ENCODE measurements at places on chromosomes 3 and 15.
A peak's percentile ranks its signal among the peaks of the same experiment; 100 is the strongest.

DNA sequence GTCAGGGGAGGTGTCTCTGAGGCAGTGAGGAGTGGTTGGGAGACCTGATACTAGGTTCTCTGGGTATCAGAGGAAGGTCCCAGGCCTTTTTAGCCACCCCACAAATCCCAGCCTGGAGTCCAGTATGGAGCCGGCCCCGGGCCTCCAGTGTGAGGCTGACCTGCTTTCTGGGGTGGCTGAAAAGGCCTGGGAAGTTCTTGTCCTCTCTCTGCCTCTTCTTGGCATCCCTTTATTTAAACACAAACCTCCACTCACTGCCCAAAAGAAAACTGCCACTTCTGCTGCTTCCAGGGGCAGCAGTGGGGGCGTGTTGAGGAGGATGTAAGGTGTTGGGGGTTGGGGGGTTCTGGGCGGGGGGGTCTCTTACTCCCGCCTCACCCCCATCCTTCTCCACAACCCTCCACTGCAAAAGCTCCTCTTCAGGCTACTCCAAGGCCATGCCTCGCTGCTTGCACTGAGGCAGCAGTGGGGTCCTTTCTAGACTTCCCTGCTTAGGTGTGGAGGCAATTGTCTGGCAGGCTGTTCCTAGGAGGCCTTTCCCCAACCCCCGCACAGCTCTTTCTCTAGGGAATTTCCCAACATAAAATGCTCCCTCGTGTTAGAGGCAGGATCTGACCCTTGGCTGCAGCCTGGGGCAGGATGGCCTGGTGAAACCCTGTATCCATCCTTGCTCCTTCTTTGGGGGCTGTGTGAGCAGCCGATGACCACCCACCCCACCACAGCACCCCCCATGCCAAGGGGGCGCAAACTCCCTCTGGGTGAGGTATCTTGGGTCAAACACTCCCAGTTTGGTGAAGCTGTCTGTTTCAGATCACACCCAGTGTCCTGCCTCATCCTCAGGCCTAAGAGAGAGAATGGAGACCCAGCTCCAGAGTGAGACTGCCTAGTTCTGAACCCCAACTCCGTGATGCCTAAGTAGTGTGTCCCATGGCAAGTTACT is 12.1 kb upstream of the RAD18 start:
- no peak for DNase-seq

DNA sequence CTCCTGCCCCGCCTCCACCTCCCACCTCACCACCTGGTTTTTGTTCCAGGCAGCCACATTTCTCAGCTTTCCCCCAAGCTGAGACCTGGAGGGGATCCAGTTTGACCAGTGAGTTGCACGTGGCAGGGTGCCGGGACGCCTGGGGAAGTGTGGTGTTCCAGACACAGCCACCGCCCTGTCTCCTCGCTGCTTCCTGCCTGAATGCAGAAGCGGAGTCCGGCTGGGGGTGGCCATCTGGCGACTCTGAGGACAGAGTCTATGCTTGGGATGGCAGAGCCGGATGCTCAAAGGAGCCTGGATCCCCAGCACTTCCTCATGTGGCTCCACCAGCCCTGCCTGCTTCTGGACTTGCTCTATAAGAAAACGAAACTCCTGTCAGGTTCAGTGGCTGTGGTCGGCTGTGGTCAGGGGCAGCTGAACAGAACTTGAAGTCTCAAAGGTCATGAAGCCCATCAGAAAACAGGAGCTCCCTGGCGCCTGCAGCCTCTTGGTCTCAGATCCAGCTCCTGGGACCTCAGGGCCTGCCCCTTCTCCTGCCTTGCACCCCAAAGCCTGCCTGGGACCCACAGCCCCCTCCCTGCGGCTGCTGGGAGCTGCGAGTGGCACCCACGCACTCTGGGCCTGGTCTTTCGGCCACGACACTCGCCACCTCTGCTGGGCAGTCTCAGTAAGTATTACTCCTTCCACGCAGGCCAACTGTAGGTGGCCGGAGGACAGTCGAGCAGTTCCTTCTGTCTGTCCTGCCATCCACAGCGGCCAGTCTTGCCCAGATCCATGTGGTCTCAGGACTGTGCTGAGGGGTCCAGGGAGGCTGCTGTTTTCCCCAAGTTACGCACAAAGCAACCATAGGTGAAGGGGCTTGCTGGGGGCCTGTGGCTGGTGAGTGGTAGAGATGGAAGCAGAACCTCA is 112.8 kb upstream of the MEF2A start:
- DNase-seq: peak; percentile 54

DNA sequence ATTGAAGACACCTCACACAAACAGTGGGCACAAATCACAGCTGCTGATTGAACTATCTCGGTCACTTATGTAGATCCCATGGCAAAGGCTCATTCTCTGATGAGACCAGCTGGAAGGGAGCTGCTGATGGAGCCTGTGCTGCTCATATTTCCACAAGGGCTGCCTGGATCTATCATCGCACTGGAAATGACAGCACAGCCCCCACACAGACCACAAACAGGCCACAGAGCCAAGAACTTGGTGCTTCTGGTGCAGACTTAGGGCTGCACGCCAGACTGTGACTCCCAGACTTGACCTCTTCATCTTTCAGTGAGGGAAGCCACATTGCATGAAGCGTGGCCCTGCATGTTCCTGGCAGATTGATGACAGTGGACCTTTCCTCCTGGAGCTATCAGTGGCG is 197.6 kb downstream of the MINAR1 start:
- no peak for DNase-seq

GRCh38 chr15:40825661-40826422 is 2.7 kb downstream of the PPP1R14D start:
- peak; percentile 79 for DNase-seq

- no peak for DNase-seq
Measured at GRCh38 chr3:159210336-159210735, 408.5 kb downstream of the MFSD1 start.

DNA sequence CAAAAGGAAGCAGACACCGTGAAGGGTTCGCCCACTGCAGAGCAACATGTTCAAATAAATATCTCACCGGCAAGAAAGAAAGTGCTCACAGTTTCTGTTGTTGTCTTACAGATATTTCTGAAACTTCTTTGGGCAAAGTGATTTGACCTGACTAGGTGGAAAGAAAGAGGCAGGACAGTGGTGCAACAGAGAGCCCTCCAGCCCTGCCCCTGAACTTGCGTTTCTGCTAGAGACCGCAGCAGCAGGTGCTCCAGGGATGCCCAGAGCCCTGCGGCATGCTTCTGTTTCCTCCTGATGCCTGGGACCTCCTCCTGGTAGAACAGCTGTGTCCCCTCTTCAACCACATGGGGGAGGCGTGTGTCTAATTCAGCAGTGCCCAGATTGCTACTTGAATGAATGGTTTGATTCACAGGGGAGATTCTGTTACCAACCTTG is 123.4 kb downstream of the ATP10A start:
- peak; percentile 38 for DNase-seq

DNA sequence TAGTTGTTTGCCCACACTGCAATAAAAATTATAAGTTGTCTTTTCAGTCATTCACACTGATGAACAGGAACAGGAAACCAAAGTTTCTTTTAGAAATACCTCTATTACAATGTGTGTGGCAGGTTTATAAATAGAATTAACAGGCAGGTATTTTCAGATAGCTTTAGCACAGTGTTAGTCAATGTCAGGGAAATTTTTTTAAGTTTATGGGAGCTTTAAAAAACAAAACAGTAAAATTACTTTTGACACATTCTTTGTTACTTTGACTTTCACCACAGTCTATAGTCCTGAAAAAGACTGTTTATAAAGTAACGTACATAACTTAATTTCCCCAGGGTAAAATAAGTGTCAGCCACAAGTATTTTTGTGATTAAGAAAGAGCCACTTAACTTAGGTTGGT is 38.1 kb downstream of the SERPINI1 start:
- no peak for DNase-seq

- DNase-seq: no peak
Measured at GRCh38 chr15:62672268-62672667, 370.3 kb upstream of the TPM1 start.

GRCh38 chr3:12759693-12760565 is 870 bp upstream of the TMEM40 start:
- no peak for DNase-seq

DNA sequence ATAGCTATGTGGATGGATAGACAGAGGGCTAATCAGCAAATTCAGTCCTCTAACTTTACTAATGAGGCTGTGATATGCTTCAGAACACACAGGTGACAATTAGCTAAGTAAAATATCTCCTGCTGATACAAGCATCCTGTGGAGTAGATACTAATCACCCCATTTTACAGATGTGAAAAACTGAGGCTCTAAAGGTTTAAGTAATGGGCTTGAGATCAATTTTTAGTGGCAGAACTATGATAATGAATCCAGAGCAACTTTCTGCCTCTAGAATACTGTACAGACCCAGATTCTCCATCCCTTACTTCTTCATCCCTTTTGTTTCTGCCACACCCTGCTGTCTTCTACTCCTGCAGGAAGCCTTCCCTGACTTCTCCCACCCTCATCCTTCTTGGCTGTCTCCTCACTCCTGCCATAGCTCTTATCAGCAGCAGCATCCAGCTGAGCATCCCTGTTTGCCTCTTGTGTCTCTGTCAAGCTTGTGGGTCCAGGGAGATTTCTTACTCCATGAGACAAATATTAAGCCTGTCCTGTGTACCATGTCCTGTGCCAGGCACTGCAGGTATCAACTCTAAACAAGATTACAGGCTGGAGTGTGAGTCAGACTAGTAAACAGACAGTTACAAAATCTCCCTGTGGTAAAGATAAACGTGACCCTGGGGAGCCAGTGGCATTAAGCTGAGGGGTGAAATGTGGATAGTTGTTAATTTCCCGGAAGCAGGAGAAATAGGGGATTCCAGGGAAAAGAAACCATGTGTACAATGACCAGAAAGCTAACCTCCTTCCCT is 39.2 kb downstream of the SLC6A11 start:
- no peak for DNase-seq

GRCh38 chr15:25727867-25728600 is 135.1 kb downstream of the ATP10A start:
- DNase-seq: no peak

DNA sequence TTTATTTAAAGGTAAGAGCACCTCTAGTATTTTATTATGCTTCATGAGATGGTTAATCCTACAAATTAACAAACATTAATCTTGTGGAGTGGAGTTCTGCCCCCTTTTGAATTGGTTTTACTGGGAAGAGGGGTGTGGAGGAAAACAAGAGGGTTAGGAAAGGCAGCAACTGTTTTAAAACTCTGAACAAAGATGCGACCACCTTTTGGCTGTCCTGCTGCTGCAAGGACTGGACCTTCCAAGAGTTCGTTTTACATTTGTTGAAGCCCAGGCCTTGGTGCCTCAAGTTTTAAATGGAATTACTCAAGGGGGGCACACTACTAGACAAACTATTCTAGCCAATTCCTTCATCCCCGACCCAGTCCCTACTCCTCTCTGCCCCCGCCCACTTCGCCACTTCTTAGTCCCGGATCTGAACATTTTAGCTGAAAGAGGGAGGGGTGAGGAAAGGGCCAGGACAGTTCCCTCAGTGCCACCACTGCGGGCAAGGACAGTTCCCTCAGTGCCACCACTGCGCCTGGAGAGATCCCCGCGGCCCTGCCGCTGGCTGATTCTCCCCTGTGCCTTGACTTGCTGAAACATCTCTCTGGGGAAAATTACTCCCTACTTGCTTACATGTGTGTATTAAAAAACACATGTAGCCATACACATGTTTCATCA is 11.2 kb downstream of the SOX2 start:
- DNase-seq: no peak

DNA sequence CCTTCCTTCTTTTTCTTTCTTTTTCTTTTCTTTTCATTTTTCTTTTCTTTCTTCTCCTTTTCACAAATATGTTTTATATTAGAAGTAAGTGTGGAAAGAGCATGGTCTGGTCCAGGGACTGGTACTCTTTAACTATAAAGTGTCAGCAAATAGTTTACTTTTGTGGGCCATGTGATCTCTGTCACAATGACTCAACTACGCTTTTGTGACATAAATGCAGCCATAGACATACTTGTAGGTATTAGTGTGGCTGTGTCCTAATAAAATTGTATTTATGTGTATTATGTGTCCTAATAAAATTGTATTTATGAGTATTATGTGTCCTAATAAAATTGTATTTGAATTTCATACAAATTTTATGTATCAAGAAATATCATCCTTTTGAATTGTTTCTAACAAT is 749.1 kb upstream of the ARPP21 start:
- DNase-seq: no peak

DNA sequence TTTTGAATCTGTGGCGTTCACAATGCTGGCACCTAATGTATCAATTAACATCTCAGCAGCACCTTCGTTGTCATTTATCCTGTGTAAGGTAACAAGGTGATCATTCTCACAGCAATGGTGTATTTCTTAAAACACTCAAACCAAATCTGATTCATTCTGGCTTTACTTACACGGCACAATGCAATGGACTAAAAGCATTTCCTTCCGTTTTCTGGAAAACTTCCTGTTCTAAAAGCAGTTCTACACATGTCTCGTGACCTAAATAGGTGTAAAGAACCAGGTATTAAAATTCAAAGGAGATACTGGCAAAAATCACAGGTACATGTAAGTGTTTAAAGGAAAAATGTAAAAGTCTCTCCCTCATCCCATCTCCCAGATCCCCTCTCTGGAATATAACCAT is 77.8 kb downstream of the BTD start:
- DNase-seq: no peak

DNA sequence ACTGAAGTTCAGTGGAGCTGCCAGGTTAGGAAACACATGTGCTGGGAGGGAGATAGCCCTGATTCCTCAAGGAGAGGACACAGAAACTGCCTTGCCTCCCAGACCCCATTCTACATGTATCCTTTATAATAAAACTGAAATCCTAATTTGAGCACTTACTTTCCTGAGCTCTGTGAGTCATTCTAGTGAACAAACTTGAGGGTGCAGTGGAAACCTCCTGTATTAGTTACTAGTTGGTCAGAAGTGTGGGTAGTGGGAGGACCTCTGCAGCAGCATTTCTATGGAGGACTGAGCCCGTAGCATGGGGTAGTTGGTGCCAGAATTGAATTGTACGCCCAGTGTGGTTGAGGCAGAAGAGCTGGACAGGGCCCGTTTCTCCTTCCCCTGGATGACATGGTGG is 23.9 kb downstream of the ATP1B3 start:
- no peak for DNase-seq

GRCh38 chr3:54951405-54951804 is 23.5 kb upstream of the LRTM1 start:
- DNase-seq: peak; percentile 59

GRCh38 chr15:96585484-96586386 is 255.2 kb downstream of the NR2F2 start:
- peak; percentile 43 for DNase-seq

- peak; percentile 76 for DNase-seq
Measured at GRCh38 chr3:48018841-48019240, 2.6 kb upstream of the MAP4 start.

- no peak for DNase-seq
Measured at GRCh38 chr3:126555795-126556636, 2.7 kb downstream of the C3orf22 start.

GRCh38 chr3:191592105-191592504 is 131.1 kb downstream of the PYDC2 start:
- no peak for DNase-seq

- DNase-seq: no peak
Measured at GRCh38 chr15:58994906-58995453, 7.5 kb downstream of the RNF111 start.
